Left colon (tissue), 2 donors: ENCODE measurements at places on chromosomes 12 and 14. TPM values are rescaled to one million over a fixed set of nuclear protein-coding genes. Genes with fewer than 3 reads are reported as not detected.

The NOS1 gene
- total RNA-seq = 0.06 TPM

The SLC6A13 gene
- total RNA-seq = not detected

The NEDD8 gene
- 110 TPM for total RNA-seq

The FAIM2 gene
- total RNA-seq = 2.3 TPM

The ADIPOR2 gene
- total RNA-seq = 111 TPM

The RTN1 gene
- total RNA-seq = 4.3 TPM

The KLRG1 gene
- 1.5 TPM for total RNA-seq

- peak; percentile 67 for DNase-seq
Observed at GRCh38 chr14:103067231-103067954, 10.0 kb upstream of the CDC42BPB start.

DNA sequence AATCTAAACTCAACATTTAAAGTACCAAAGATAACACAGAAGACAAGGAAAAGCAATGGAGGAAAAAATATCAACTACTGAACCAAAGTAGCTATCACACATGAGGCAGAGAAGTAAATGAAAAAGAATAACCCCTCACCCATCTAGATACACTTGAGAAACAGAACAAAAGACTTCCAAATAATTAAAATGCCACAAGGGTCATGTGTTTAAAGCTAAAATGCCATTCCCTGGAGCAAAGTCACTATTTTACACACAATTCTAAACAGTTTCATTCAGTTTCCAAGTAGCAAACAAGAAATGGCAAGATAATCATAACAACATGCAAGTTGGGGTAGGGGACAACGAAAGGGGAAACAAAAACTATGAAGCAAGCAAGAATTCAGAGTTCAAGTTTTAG is 12.0 kb downstream of the OSBPL8 start:
- no peak for DNase-seq

DNA sequence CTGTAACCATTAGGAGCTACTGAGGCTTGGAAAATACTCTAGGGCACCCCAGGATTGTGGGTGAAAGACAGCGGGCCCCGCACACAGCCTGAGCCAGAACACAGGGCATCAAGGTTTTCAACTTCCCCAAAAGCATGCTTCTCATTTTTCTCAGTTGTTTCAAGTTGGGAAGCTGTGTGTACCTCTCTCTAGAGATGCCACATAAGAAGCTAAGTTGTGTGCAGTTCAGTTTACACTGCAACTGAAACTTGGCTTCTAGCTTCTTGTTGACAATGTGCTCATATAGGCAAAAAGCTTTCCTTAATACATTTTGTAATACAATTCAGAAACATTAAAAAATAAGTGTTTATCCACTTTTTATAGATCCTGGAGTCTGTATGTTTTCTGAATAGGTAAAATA is 88.1 kb upstream of the PTPRR start:
- DNase-seq = no peak

- DNase-seq = peak; percentile 20
Observed at GRCh38 chr14:104929268-104930230, 4.9 kb downstream of the PLD4 start.

DNA sequence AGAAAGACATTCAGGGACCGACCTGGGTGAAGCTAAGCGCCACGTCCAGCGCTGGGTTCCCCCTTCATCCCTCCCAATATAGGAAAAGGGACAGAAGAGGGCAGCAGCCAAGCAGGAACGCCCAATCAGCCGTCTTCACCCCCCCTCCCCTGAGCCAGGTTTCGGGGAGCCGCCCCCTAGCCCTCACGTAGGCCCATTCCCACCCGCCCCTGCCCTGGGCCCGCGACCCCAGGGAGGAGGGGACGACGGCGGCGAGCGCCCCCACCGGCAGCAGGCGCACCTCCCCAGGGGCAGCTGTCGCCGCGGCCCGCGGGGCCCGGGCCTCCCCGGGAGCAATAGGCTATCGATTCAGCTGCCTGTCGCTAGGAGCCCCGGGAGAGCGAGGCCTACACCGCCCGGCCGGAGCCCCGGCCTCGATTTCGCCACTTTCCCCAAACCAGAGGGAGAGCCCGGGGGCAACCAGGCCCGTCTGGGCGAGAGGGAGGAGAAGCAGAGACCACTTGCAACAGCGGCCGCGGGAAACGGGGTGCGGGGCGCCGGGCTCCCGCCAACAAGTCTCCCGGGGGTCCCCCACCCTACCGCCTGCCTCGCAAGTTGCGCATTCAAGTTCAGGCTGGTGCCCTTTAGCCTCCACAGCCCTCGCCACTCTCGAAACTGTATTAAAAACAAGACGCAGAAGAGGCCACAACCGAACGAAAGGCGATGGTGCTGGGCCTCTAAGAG is 1.3 kb downstream of the DCAF5 start:
- peak; percentile 77 for DNase-seq

DNA sequence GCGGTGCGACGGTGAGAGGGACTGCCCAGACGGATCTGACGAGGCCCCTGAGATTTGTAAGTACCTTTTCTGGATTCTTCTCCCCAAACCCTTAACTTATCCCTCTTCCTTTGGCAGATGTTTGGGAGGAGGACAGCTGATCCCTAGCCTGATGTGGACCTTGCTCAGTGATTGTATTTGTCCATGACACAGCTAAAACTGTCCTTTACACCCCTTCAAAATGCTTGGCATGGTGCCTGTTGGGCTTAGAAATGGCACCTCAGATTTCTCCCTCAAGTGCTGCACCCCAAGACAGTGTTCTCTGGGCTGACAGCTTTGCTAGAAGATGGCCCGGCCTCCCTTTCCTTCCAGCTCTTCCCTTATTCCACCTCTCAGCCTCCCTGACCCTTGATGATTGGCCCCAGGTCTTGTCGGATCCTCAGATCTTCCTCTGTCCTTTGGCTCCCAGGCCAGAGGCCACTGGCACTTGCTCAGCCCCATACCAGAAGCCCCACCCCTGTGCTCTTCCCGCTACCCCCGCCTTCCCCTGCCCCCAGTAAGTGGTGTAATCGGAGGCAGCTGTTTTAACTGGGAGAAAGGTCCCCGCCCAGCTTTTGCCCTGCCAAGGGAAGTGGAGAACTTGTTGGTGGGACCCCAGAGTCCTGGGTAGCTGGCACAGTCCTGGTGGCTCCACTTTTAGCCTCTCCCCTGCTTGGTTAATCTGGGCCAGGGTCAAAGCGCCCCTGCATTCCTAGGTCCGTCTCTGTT is 8.7 kb downstream of the LRP1-AS start:
- DNase-seq = peak; percentile 74

DNA sequence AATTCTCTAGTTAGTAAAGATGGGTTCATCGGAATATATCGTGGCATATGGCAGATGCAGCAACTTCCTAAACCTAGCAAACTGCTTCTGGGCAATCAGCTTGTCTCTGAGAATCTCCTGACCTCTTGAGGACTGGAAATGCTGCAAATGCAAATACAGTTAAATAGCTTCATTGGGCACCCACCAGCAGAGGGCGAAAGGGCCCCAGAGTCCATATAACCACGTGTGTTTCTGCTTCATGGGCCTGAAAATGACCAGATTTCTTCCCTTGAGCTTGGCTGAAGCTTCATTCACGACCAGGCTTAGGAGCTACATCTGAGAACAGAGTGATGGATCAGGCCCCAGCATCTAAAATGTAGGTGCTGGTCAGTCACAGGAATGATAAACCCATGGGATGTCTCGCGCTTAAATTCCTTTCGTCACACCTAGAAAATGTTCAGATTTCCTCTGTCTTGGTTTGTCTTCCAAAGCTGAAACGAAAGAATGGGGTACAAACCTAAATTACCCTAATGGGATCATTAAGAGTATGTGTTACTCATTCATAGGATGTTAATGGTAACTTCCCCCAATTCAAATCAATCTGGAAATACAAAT is 1482.5 kb upstream of the TMEM132C start:
- no peak for DNase-seq

DNA sequence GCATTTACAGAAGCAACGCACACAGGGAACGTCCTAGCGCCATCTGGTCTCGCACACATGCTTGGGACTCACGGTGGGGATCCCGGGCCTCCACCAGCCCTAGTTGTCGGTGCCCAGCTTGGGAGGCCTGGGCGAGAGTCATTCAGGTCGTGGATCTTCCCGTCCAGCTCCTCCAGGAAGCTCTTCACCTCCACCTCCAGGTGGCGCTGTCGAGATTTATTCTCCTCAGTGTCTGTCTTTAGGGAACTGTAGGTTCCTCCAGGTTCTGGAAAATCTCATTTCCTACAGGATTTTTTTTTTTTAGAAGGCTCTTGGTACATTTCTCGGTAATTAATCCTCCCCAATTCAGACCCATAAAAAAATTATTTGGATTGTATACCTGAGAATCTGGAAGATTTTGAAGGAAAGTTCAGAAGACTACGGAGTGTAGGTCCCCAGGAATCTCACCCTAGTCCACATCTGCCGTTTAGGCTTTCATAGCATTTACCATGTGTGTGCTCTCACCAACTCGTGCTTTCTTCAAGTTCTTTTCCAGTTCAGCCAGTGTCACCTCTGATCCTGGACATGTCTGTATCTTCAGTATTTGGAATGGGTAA is 910.0 kb downstream of the TMEM121 start:
- DNase-seq = peak; percentile 59

GRCh38 chr12:82124711-82125380 is 233.3 kb downstream of the CCDC59 start:
- no peak for DNase-seq

DNA sequence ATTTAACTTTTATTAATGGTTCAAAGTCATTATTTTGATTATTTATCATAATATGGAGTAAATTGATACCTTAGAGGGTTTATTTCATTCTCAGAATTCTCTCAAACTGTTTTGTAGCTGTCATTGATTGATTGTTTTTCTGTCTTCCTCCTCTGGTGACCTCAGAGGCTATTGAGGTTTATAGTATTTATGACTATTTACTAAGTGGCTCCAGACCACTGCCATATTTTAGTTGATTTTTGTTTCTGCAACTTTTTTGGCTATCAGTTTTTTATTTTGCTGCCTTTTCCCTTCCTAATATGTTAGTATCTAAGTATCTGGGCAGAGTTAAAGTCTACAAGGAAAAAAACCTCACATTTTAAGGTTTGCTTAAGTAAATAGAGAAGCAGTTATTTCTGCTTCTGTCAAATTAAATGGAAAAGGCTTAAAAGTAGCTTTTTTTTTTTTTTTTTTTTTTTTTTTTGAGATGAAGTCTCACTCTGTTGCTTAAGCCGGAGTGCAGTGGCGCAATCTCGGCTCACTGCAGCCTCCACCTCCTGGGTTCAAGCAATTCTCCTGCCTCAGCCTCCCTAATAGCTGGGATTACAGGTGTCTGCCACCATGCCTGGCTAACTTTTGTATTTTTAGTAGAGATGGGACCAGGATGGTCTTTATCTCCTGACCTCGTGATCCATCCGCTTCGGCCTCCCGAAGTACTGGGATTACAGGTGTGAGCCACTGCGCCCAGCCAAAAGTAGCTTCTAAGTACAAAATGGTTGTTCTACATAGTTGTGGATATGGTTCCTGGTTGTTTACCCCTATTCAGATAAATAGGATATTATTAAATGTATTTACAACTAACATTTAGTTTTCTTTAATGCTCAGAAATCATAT is 8.2 kb downstream of the MDM2 start:
- DNase-seq = no peak

- no peak for DNase-seq
Observed at GRCh38 chr12:8639936-8640335, 22.7 kb downstream of the MFAP5 start.

DNA sequence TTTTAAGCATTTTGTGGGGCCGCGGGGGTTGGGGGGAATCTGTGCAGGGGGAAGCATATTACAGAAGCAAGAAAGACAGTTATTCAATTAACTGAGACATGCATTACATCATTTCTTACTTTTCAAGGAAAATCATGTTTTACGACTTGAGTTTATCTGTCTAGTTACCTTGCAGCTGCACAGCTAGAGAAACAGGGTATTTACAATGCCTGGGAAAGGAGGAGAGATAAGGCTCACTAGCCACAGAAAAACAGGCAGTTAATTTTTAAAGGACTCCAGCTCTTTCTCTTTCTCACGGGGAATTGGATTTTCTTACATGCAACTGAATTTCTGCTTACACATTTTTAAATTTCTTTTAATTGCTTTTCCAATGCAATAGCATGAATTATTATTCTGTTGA is 22.2 kb downstream of the FCF1 start:
- DNase-seq = no peak

DNA sequence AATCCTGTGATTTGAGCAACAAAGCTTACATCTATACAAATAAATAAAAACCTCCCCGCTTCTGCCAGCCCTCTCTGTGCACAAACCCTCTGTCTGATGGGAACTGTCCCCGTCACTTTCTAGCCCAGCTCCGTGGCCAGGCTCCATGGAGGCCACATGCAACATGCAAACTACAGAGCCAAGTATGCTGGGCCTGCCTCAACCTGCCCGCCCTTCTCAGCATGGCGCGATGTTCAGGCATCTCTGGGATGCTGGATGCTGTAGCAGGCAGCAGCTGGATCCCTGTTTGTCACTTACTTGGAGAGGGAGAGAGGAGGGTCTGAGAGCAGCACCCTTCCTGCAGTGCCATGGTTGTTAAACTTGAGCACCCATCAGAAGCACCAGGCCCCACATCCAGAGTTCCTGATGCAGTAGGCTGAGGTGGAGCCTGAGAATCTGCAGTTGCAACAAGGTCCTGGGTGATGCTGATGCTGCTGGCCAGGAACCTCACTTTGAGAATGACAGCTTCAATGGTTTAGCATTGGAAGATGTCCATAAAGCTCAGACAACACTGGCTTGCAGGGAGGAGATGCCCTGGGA is 32.4 kb downstream of the CLMN start:
- DNase-seq = no peak
